ENCODE measurements at places on chromosomes 16 and 17. TPM values are rescaled to one million over a fixed set of nuclear protein-coding genes. Genes with fewer than 3 reads are reported as not detected.
A peak's percentile ranks its signal among the peaks of the same experiment; 100 is the strongest.

GRCh38 chr16:11224894-11225676, 30.9 kb downstream of the SOCS1 start:
- peaks cover 23% of the 10 kb centered on the region for H3K4me1 ChIP-seq
- no peak overlapping the region for H3K27ac ChIP-seq
- peak overlapping the region; percentile 47 for H3K4me3 ChIP-seq

MAF gene
- not detected for total RNA-seq

DNA sequence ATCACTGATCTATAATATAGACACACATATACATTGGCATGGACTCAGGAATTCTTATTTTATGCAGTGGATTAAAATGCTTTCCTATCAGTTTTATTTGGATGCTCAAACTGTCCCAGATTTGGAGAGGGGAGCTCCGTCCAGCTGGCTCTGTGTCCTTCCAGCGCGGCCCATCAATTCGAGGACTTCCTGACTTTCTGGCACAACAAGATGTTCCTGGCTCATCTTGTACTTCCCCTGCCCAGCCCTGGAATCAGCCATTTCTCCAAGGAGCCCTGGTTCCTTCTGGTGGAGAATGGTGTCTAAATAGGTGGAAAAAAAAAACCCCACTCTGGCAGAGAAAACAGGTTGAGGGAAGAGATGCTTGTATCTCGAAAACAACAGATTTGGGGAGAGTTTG, 94.5 kb downstream of the CRISPLD2 start:
- no peaks in the 10 kb centered on the region for H3K4me1 ChIP-seq
- H3K36me3 ChIP-seq = no peaks in the 10 kb centered on the region
- no peak overlapping the region for H3K4me3 ChIP-seq
- no peaks in the 10 kb centered on the region for H3K27me3 ChIP-seq

- H3K27me3 ChIP-seq = no peaks in the 10 kb centered on the region
- H3K36me3 ChIP-seq = no peaks in the 10 kb centered on the region
- H3K4me1 ChIP-seq = no peaks in the 10 kb centered on the region
- no peak overlapping the region for H3K4me3 ChIP-seq
Measured at GRCh38 chr16:88948781-88949490, 28.1 kb downstream of the CBFA2T3 start.

GRCh38 chr17:4980644-4981216, 6.7 kb downstream of the CAMTA2 start:
- peaks cover 40% of the 10 kb centered on the region for H3K4me1 ChIP-seq
- peak overlapping the region; percentile 38 for H3K4me3 ChIP-seq
- peak overlapping the region; percentile 84 for H3K27ac ChIP-seq
- DNase-seq = peak; percentile 89
- H3K27me3 ChIP-seq = no peaks in the 10 kb centered on the region
- H3K36me3 ChIP-seq = peaks cover 25% of the 10 kb centered on the region

DNA sequence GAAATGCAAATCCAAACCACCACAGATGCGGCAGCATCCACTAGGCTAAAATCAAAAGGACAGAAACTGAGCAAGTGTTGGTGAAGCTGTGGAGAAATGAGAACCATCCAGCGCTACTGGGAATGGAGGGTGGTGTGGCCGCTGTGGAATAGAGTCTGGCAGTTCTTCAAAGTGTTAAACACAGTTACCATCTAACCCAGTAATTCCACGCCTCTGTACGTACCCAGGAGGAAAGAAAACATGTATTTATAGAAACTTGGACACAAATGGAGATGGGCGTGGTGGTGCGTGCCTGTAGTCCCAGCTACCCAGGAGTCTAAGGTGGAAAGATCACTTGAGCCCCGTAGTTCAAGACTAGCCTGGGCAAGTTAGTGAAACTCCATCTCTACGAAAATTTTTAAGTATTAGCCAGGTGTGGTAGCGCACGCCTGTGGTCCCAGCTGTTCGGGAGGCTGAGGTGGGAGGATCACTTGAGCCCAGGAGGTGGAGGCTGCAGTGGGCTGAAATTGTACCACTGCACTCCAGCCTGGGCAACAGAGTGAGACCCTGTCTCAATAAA, 11.6 kb downstream of the SLC25A10 start:
- no peaks in the 10 kb centered on the region for H3K36me3 ChIP-seq
- no peak overlapping the region for H3K27ac ChIP-seq
- no peak overlapping the region for H3K4me3 ChIP-seq
- DNase-seq = no peak
- peaks cover 4% of the 10 kb centered on the region for H3K4me1 ChIP-seq

ZNF287 gene
- total RNA-seq = 0.40 TPM

GRCh38 chr16:57540387-57540786, 2.1 kb upstream of the ADGRG5 start:
- no peak overlapping the region for H3K27ac ChIP-seq
- no peaks in the 10 kb centered on the region for H3K27me3 ChIP-seq
- H3K36me3 ChIP-seq = no peaks in the 10 kb centered on the region
- no peak for DNase-seq
- no peak overlapping the region for H3K4me3 ChIP-seq

ZFP3 gene
- total RNA-seq = 0.72 TPM

GUCY2D gene
- total RNA-seq = not detected

GRCh38 chr17:50319306-50320004, 26.5 kb upstream of the XYLT2 start:
- H3K4me1 ChIP-seq = no peaks in the 10 kb centered on the region
- no peak for DNase-seq
- H3K36me3 ChIP-seq = no peaks in the 10 kb centered on the region
- H3K4me3 ChIP-seq = no peak overlapping the region
- H3K27ac ChIP-seq = no peak overlapping the region
- no peaks in the 10 kb centered on the region for H3K27me3 ChIP-seq

DNA sequence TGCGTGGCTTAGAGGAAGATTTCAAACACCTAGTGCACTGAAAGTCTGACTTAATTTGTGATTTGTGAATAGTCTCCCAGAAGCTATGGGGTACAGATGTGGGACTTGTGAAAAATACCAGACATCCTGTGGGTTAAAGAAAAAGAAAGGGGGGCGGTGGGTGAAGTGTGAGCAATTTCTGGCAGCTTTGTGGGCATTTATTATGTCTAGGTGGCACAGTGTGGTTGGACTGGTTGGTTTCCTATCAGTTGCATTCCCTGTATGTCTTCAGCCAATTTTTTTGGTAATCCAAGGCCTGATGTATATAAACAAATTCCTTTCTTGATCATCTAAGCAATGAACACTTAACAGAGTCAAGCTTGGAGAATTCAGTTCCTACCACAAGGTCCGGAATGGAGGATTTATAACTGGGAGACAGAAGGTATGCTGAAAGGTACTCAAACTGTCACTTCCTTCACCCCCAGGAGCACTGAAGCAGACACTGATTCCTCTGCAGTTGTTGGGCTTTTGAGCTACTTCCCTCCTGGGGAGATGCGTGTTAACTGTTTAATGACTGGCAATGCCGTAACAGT, 211.6 kb downstream of the WWOX start:
- H3K36me3 ChIP-seq = no peaks in the 10 kb centered on the region
- H3K4me1 ChIP-seq = no peaks in the 10 kb centered on the region
- no peak overlapping the region for H3K4me3 ChIP-seq
- DNase-seq = no peak
- no peak overlapping the region for H3K27ac ChIP-seq

GRCh38 chr17:8153031-8153451, 837 bp upstream of the PER1 start:
- DNase-seq = no peak
- no peak overlapping the region for H3K27ac ChIP-seq
- H3K4me1 ChIP-seq = peaks cover 55% of the 10 kb centered on the region
- 0 out of 2 replicates have a peak, but pooled peaks cover 3% of the 10 kb centered on the region for H3K36me3 ChIP-seq

- no peaks in the 10 kb centered on the region for H3K27me3 ChIP-seq
- H3K4me3 ChIP-seq = no peak overlapping the region
- H3K36me3 ChIP-seq = peaks cover 16% of the 10 kb centered on the region
- no peak for DNase-seq
Measured at GRCh38 chr17:59769887-59770286, 62.4 kb downstream of the VMP1 start.

HES7 gene
- total RNA-seq = 0.37 TPM

PARN gene
- 90.9 TPM for total RNA-seq

Data from Karpas-422 (cell line).